Germinal center (tissue), 1 donor: ENCODE measurements at places on chromosomes 3 and 15.

DNA sequence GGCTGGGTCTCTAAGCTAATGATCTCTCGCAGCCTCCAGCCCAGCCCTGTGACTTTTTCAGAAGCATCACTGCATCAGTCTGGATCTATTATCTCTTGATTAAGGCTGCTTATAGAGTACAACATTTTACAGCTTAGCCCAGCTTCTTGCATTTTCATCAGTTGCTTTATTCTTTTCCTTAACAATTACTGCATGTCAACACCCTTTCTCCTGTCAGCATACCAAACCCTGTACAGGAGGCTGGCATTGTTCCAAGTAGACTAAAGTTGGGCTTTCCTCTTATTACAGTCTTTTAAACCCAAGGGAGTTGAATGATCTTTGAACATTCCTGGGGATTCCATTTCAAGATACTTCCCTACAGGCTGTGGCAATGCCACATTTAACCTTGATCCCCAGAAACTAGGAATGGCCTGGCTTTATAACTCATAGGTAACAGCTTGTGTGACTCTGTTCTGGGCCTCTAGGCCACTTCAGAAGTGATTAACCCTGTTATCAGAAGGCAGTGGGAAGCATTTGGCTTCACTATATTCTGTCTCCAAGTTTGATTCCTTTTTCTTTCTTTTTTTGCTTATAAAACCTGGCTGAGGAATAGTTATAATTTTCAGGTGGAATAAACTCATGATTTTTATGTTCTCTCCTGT, 182.9 kb downstream of the KCNMB2 start:
- no peak for DNase-seq

- no peak for DNase-seq
These were observed 80.7 kb downstream of the UBR1 start for GRCh38 chr15:43025150-43025549.

DNA sequence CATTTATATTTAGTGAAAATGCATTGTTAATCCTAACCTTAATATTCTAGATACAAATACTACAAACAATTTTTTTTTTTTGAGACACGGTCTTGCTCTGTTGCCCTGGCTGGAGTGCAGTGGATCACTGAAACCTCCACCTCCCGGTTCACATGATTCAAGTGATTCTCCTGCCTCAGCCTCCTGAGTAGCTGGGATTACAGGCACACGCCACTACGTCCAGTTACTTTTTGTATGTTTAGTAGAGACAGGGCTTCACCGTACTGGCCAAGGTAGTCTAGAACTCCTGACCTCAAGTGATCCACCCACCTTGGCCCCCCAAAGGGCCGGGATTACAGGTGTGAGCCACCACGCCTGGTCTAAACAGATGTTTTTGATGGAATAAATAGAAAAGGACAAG, 361.5 kb upstream of the NECTIN3 start:
- DNase-seq: no peak

GRCh38 chr3:48018841-48019240, 2.6 kb upstream of the MAP4 start:
- DNase-seq: no peak

- no peak for DNase-seq
These were observed 81.9 kb downstream of the IL1RAP start for GRCh38 chr3:190595807-190596206.

DNA sequence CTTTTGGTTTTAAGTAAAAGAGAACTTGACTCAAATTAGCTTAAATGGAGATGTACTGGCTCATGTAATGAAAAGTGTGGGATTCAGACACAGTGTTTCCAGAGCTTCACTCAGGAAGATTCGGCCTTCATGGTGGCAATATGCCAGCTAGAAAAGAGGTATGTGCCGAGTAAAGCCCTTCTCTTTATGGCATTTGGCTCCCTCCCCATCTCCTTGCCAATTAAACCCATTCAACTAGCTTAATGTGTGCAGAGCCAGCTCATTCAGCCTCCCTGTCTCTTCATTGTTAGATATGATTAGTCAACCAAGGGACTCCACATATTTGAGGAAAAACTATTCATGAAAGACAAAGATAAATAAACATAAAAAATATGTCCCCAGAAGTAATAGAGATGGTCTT, 15.0 kb upstream of the TRANK1 start:
- DNase-seq: no peak

- DNase-seq: no peak
These were observed 57.6 kb downstream of the SETMAR start for GRCh38 chr3:4360817-4361216.
